Fibroblast of skin of left quadriceps (primary cell): ENCODE measurements at places on chromosomes 11 and 22.

- DNase-seq: no peak
Observed at GRCh38 chr11:100681064-100681502, 6.0 kb upstream of the ARHGAP42 start.

- DNase-seq: no peak
Observed at GRCh38 chr22:29112121-29112520, 39.3 kb downstream of the KREMEN1 start.

GRCh38 chr22:30372915-30373314, 14.3 kb downstream of the RNF215 start:
- DNase-seq: no peak

DNA sequence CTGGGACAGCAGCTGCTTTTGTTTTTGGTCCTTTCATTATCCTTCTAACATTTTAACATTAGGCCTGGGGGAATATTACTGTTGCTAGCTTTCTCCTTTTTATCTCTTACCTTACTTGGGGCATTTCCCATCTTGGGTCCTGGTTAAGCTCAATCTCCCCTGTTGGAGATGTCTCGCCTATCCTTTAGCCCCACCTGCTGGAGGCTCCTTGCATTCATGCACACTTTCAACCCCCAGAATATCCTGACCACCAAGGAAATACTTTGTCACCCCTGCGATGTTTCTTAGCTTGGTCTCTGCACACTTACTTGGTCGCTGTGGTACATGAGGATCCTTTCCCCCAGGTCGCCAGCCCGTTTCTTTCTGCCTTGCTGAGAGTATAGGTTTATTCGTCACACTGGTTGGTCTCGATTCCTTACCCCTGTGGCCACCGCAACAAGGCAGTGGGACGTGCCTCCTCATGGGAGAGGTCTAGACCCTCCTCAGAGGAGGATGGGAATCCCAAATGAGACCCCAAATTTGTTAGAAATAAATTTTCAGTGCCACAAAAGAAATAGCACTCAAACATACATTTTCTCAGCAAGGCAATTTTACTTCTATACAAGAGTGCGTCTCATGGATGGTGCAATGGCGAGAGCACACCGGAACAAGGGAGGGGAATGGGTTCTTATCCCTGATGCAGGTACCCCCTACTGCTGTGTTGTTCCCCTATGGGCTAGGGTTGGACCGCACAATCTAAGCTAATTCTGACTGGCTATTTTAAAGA, 5.4 kb upstream of the TXN2 start:
- no peak for DNase-seq

GRCh38 chr11:2684581-2684980, 15.2 kb downstream of the KCNQ1OT1 start:
- no peak for DNase-seq
